ENCODE measurements at places on chromosomes 3 and 15.

DNA sequence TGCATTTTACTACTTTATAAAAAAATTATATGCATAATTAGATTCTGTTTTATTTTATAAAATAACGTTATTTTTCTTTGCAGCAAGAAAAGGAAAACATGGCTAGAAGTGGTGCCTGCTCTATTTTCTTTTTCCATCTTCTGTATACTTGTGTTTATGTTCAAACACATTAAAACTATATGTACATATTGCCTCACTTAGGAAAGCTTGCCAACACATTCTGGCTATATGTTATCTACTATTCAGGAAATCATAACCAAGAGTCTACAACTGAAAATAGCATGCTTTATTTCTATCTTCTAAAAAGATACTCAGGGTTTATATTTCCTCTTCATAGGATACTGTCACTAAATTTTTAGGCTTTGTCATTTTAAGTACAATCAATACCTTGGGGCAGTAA is 90.2 kb upstream of the KCNMB2 start:
- no peak for DNase-seq

DNA sequence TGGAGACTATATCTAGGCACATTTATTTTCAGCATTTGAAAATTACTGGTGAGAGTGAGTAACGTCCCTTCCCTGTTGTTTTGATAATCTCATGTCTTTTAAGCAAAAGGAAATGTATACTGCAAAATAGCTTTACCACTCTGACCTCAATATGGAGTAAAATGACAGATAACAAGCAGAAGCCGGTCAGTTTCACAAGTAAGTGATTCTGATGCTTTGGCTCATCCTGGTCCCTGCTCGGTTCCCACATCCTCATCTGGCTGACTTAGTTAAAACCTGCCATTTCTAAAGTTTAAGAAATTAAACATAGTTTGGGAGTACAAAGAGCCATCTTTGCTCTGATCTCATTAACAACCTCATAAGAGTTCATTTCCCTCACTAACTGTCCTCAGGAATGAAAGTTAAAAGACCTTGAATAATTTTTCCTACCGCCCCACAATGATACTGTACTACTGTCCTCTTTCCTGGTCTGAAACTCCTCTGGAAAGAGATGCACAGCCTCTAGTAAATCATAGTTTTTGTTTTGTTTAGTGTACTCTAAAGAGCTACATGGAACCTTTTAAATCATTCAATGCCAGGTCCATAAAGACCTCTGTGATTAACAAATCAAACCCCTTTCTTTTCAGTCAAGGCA is 72.3 kb upstream of the ICE2 start:
- DNase-seq = peak; percentile 54

- DNase-seq = no peak
Observed at GRCh38 chr3:138463724-138464490, 29.5 kb downstream of the ESYT3 start.

DNA sequence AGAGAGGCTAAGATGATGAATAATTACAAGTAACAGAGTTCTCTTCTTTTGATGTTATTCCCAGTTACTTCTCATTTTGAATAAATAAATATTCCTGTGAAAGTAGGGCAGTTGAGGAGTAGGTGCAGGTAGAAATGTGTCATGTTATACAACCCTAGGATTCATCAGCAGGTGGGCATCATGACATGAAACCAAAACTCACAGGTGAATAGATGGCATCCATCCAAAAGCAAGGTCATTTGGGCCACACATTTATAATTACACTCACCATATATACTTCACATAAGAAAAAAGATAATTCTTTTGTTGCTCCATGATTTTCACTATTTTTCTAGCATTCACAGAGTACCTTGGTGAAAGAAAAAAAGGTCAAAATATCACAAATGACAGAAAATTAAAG is 273.6 kb downstream of the ZBBX start:
- no peak for DNase-seq

DNA sequence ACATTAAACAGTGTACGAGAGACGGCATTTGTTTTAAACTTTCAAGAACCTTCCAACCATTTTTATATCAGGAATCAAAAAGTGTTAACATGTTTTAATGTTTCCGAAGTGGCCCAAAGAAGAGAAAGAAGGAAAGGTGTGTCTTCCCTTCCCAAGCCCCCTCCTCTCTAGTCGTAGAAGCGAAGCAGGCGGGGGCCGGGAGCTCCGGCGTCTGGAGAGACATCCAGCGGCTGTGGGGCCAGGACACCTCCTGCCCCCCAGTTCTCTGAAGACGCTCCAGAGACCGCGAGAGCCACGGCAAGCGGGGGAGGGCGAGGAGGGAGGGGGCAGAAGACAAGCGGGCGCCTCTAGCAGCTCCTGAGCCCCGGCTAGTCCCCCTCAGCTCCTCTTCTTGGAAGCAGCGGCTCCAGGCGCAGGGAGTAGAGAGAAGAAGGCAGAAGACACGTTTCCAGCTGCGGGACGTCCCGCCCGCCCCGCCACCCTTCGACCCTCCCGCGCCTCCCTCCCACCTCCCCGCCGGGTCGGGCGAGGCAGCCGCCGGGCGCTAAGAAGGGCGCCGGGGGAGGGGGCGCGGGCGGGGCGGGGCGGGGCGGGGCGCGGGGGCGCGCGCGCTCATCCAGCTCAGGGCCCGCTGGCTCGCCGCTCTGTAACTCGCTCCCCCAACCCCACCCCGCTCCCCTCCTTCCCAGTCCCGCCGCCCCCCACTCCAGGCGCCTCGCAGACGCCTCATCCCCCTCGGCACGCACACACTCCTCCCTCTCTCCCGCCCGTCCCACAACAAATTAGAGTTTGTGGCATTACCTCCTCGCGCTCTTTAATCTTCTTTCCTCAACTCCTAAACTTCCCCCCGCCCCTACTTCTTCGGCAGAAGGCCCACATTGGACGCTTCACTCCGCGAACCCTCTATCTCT is at the start of gene ZBTB20:
TSS of gene ZBTB20 (minus strand) at position 871 of the 911 bp plus-strand sequence.
- peak; percentile 75 for DNase-seq

DNA sequence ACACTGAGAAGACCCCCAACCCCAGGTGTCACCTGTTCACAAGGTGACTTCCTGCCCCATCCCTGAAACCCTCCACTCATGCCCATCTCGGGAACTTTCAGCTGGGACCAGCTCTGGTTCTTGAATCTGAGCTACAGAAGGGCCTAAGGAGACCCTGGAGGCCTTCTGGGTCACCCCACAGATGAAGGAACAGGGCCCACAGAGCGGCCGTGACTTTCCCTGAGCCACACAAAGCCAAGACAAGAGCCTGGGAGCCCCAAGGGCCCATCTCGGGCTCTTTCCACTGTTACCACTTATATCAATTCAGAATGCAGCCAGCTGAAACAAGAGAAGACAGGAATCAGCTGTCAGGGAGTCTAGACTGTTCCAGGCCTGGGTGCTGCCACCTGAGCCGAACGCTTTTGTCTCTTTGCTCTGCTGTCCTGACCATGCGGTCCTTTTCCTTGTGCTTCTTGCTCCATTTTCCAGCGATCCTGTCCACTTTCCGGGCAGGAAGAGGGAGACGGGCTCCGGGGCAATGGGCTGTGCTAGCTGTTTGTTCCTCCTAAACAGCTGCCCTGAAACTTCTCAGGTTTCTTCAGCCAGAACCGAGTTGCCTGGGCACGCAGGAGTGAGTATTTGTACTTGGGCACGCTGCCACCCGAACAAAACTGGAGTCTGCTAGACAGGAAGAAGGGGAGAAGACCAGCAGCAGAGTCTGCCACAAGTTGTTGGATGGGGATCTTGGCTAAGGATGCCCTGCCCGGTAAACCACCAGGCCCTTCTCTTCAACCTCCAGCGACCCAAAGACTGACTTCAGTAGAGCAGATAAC is 28.0 kb upstream of the PIGZ start:
- DNase-seq = no peak

DNA sequence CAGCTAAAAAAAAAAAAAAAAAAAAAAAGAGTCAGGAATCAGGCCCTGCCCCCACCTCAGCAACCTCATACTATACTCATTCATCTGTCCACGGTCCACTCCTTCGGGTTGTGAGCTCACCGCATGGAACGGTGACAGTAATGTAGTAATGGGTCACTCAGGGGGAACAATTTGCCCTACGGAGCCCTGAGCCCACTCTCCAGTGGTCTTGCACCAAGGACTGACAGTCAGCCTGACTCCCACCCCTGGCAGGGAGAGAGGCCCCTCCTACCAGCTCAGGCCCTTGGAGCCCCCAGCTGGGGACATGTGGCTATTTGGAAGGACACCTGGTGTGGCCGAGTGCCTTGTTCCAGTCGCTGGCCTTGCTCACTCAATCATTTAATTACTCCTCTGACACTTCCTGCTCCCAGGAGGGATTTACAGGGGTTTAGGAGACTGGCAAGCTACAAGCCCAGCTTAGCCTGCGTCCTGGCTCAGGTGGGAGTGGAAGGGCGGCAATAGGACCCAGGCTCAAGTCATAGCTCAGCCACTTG is 19.9 kb upstream of the CACNA2D2 start:
- no peak for DNase-seq

DNA sequence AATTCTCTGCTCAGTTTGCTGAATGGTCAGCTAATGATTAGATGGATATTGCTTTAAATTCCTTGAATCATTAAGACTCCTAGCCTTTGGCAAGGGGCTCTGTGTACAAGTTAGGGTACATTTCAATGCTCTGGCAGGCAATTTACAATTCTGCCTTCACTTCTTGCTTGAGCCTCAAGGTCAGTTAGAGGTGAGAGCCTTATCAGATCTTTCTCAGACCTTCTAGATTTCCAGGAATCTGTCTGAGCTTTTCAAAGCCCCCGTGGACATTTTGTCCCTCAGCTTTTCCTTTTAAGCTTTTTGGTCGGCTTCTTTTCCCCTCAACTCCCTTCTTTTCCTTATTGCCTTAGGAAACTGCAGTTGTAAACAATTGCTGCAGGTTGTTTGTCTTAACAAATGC is 34.7 kb downstream of the TGM4 start:
- no peak for DNase-seq

- no peak for DNase-seq
Observed at GRCh38 chr15:75926931-75927330, 23.3 kb downstream of the FBXO22 start.

- no peak for DNase-seq
Observed at GRCh38 chr3:194235160-194235559, 99.2 kb downstream of the HES1 start.

- no peak for DNase-seq
Observed at GRCh38 chr3:140143367-140144069, 208.5 kb downstream of the CLSTN2 start.

DNA sequence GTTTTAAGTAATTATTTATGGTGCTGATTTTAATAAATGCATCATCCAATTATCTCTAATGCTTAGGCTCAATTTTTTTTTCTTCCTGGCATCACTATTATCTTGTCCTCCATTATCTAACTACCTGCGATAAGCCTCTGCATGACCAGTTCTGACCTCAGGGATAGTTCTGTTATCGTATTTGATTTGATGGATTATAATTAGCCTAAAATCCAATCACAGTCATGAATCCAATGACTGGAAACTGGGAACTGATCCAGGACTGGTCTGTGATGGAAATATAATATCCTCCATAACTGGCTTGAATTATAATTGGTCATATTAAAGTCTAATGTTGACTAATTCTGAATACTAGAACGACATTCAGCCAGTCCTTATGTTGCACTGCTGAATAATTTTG is 1.1 kb downstream of the MYH15 start:
- DNase-seq = no peak

DNA sequence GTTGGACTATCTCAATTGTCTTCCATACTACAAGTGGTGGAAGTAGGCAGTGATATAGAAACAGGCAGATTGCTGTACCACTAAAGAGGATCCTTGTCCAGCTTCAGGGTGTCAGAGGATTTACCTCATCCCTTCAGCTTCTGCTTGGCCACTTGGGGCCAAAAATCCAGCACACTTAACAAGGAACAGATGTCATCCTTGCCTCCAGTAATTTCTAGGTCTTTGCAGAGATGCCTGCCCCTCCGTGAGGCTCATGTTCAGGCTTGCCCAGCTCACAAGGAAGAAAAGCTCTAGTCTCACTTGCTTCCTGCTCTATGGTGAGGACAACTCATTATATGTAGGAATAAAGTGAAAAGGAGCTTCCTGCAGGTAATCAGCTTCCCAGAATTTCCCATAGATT is 510.3 kb downstream of the EPHA3 start:
- DNase-seq = no peak

GRCh38 chr15:72793766-72794660 is 10.5 kb upstream of the ADPGK start:
- DNase-seq = no peak

DNA sequence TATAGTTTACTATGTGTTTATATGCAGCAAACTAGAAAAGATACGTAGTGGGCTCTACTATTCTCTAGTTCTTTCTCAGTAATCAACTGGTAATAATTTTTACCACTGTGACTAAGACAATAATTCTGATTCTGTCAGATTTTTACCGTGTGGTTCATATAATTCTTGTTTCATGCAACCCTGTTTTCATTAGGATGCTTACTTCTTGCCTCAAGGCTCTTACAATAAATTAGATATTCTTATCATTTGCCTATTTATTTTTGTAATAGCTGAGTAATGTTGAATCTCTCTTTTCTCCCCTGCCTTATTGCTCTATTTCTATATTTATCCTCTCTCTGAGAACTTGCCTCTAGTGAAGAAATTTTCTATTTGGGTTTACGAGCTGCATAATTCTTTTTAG is 524.7 kb downstream of the NAALADL2 start:
- no peak for DNase-seq

DNA sequence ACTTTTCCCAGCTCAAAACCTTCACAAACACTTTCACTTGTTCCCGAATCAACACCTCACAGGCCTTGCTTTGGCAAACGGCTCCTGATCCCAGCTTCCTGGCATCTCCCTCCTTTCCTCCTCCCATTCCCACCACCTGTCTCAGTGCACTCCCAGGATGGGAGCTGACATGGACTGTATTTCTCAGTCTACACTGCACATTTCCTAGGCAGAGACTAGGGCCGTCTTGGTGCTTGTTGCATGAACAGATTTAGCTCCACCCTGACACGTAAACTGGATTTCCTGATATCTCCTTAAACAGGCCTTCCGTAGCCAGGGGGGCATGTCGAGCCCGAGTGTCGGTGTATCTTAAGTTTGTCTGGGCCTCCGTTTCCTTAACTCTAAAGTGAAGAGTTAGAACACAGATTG is 790 bp upstream of the WHAMM start:
- no peak for DNase-seq

GRCh38 chr3:191557322-191557721 is 96.4 kb downstream of the PYDC2 start:
- no peak for DNase-seq

DNA sequence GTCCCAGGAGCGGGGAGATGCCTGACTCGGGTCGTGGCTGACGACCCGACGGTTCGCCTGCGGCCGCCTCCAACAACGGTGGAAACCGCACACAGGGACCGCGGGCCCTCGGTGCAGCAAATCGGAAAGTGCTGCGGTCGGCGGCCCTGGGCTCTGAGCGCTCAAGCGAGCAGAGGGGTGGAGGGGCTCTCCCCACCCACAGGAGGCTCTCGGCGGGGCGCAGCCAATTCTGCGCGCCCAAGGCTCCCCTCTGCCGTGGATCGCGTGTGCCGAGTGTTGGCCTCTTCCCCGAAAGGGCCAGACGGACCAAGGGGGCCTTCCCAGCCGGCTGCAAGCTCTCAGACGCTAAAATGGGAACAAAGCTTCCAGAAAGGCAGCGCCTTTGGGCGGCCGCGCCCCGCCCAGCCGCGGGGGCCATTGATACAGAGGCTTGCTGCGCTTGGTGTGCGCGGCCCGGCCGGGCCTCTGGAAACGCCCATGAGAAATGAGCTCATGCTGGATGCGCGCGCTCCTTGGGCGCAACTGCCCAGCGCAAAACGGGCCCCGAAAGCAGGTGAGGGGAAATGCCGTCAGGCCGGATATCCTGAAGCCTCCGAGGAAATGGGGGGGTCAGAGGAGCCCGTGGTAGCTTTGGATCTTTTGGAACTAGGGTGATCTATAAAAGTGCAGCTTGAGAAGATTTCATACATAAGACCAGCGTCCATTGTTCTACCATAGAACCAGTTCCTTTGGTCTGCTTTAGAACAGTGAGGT is 1.2 kb upstream of the GSK3B start:
- DNase-seq = peak; percentile 91

- peak; percentile 13 for DNase-seq
Observed at GRCh38 chr3:139797724-139798343, 120.1 kb upstream of the NMNAT3 start.

Data from stimulated activated CD4-positive, alpha-beta T cell treated with anti-CD3 and anti-CD28 coated beads, Interleukin-15, amount 100 ng/mL, for 24 hours (primary cell).